Cardiac atrium fibroblast (primary cell): ENCODE measurements at places on chromosomes 16 and 17. TPM values are rescaled to one million over a fixed set of nuclear protein-coding genes. Genes with fewer than 3 reads are reported as not detected.

KIF19 gene
- total RNA-seq: 0.97 TPM in 1 of 2 replicates, not detected in the other

ACSM5 gene
- 6.3 and 6.9 TPM in 2 replicates for total RNA-seq

CHRNE gene
- 0.72 and 0.81 TPM in 2 replicates for total RNA-seq

VPS35 gene
- 74.9 and 85.5 TPM in 2 replicates for total RNA-seq

NPIPB6 gene
- 0.18 and 0.81 TPM in 2 replicates for total RNA-seq

IRX5 gene
- total RNA-seq: 0.72 and 1.1 TPM in 2 replicates

HS3ST3A1 gene
- 0.54 and 2.6 TPM in 2 replicates for total RNA-seq

SIAH1 gene
- 13.4 and 20.9 TPM in 2 replicates for total RNA-seq

TLCD3A gene
- total RNA-seq: 31.6 and 37.4 TPM in 2 replicates

IL34 gene
- total RNA-seq: 4.9 TPM in 1 of 2 replicates, not detected in the other

RPL27 gene
- total RNA-seq: 1,314 and 1,460 TPM in 2 replicates

RANBP10 gene
- 4.5 and 5.8 TPM in 2 replicates for total RNA-seq

ALOX15B gene
- 0.16 and 0.36 TPM in 2 replicates for total RNA-seq

CES4A gene
- 1.4 and 4.4 TPM in 2 replicates for total RNA-seq

ABI3 gene
- total RNA-seq: 0.36 and 0.49 TPM in 2 replicates

CCL3 gene
- not detected in 2 replicates for total RNA-seq

KRT27 gene
- not detected in 2 replicates for total RNA-seq

STUB1 gene
- 147 and 190 TPM in 2 replicates for total RNA-seq

HID1 gene
- total RNA-seq: 0.18 and 0.81 TPM in 2 replicates

MYH11 gene
- 0.16 and 0.18 TPM in 2 replicates for total RNA-seq

TMEM88 gene
- total RNA-seq: 0.72 TPM in 1 of 2 replicates, not detected in the other

IL21R gene
- 1.6 and 2.9 TPM in 2 replicates for total RNA-seq

SLC6A2 gene
- total RNA-seq: not detected in 2 replicates

C16orf92 gene
- not detected in 2 replicates for total RNA-seq

ANKFN1 gene
- not detected in 2 replicates for total RNA-seq

GNGT2 gene
- total RNA-seq: not detected in 2 replicates

RRAD gene
- total RNA-seq: 0.49 TPM in 1 of 2 replicates, not detected in the other

SHCBP1 gene
- 6.7 and 6.8 TPM in 2 replicates for total RNA-seq

CCR7 gene
- total RNA-seq: not detected in 2 replicates

SPATA32 gene
- total RNA-seq: not detected in 2 replicates

GAS7 gene
- total RNA-seq: 10.8 and 35.5 TPM in 2 replicates

CD300LD gene
- not detected in 2 replicates for total RNA-seq

CD300C gene
- 0.18 TPM in 1 of 2 replicates, not detected in the other for total RNA-seq

CX3CL1 gene
- 0.18 and 1.5 TPM in 2 replicates for total RNA-seq

RASD1 gene
- total RNA-seq: 6.5 and 10.8 TPM in 2 replicates

MYH10 gene
- total RNA-seq: 142 and 143 TPM in 2 replicates

CA5A gene
- not detected in 2 replicates for total RNA-seq

ABCC11 gene
- total RNA-seq: not detected in 2 replicates

SPATA20 gene
- total RNA-seq: 70.1 and 91.2 TPM in 2 replicates

OR3A3 gene
- not detected in 2 replicates for total RNA-seq

CLEC18C gene
- not detected in 2 replicates for total RNA-seq

IRX6 gene
- total RNA-seq: not detected in 2 replicates

DNAH9 gene
- total RNA-seq: not detected in 2 replicates

NHLRC4 gene
- 2.2 and 6.5 TPM in 2 replicates for total RNA-seq

EVPLL gene
- total RNA-seq: not detected in 2 replicates

NPTX1 gene
- total RNA-seq: 0.81 TPM in 1 of 2 replicates, not detected in the other

RAMP2 gene
- 0.65 and 1.4 TPM in 2 replicates for total RNA-seq
